Effector memory CD8-positive, alpha-beta T cell (primary cell): ENCODE measurements at places on chromosomes 6 and 20.

DNA sequence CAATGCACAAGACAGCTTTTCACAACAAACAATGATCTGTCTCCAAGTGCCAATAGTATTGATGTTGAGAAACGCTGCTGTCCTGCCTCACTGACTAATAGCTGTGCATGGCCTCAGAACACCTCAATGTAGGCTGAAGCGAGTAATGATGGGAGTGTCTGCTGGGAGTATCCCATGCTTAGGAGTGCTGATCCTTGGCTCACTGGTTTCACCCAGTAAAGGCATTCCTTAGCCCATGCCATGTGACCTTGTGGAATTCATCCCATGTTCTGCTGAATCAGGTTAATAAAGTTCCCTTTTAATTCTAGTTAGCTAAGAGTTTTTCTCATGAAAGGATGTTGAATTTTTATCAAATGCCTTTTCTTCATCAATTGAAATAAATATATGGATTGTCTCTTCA, 3.8 kb upstream of the WFDC12 start:
- H3K36me3 ChIP-seq: no peaks in the 10 kb centered on the region
- H3K27ac ChIP-seq: no peak overlapping the region
- peaks cover 60% of the 10 kb centered on the region for H3K27me3 ChIP-seq
- no peak overlapping the region for H3K4me3 ChIP-seq
- no peak for DNase-seq
- H3K4me1 ChIP-seq: no peaks in the 10 kb centered on the region

GRCh38 chr20:9235518-9235917, 166.6 kb downstream of the PLCB4 start:
- H3K36me3 ChIP-seq: no peaks in the 10 kb centered on the region
- DNase-seq: no peak
- H3K27ac ChIP-seq: no peak overlapping the region
- no peaks in the 10 kb centered on the region for H3K4me1 ChIP-seq
- no peak overlapping the region for H3K4me3 ChIP-seq

DNA sequence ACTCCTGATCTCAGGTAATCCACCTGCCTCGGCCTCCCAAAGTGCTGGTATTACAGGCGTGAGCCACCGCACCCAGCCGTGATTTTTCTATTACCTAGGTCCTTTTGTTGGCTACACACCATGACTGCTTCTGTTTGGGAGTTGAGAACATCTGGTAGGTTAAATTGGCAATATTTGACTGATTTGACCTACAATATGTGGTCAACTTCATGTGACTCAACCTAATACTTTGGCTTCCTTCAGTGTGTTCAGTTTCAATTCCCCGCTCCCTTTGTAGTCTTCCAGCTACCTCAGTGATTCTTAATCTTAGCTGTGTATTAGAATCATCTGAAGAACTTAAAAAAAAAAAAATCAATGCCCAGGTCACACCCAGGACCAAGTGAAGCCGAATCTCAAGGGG, 47.4 kb downstream of the MYB start:
- H3K4me1 ChIP-seq: peaks cover 3% of the 10 kb centered on the region
- no peaks in the 10 kb centered on the region for H3K36me3 ChIP-seq
- no peak for DNase-seq
- H3K27me3 ChIP-seq: no peaks in the 10 kb centered on the region
- H3K27ac ChIP-seq: no peak overlapping the region

DNA sequence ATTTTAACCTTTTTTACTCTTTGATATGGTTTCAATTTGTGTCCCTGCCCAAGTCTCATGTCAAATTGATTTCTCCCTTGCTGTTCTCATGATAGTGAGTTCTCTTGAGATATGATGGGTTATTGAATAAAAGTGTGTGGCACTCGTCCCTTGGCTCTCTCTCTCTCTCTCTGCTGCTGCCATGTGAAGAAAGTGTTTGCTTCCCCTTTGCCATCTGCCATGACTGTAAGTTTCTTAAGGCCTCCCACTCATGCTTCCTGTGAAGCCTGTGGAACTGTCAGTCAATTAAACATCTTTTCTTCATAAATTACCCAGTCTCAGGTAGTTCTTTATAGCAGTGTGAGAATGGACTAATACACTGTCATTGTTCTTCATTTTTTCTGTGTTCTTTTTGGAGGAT, 48.5 kb downstream of the LIN28B start:
- peaks cover 14% of the 10 kb centered on the region for H3K27me3 ChIP-seq
- no peak overlapping the region for H3K27ac ChIP-seq
- no peak for DNase-seq

DNA sequence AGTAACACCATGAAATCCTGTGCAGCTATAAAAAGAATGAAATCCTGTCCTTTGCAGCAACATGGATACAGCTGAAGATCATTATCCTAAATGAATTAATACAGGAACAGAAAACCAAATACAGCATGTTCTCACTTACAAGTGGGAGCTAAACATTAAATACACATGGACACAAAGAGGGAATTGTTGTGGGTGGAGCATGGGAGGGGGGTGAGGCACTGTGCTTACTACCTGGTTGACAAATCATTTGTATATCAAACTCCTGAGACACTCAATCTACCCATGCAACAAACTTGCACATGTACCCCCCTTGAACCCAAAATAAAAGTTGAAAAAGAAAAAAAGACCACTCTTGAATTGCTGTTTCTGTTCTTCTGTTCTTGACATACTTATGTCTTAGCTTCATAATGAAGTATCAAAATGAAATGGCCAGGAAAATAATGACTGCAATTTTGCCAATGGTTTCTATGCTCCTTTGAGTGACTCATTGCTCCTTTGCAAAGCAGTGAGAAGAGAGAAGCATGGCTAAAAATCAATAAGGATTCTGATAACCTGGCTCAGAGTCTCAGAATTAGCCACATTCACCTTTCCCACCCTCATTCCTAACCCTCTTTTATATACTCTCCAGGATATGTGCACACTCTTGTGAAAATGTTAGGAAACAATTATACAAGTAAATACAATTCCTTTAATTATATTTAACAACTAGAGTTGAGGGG, 71.0 kb downstream of the CYP39A1 start:
- no peak overlapping the region for H3K4me3 ChIP-seq
- no peaks in the 10 kb centered on the region for H3K4me1 ChIP-seq
- H3K36me3 ChIP-seq: no peaks in the 10 kb centered on the region
- no peak overlapping the region for H3K27ac ChIP-seq
- no peak for DNase-seq

- H3K4me3 ChIP-seq: no peak overlapping the region
- peaks cover 5% of the 10 kb centered on the region for H3K36me3 ChIP-seq
- H3K27ac ChIP-seq: no peak overlapping the region
- no peaks in the 10 kb centered on the region for H3K4me1 ChIP-seq
Observed at GRCh38 chr6:63887002-63887751, 251.6 kb downstream of the PHF3 start.

DNA sequence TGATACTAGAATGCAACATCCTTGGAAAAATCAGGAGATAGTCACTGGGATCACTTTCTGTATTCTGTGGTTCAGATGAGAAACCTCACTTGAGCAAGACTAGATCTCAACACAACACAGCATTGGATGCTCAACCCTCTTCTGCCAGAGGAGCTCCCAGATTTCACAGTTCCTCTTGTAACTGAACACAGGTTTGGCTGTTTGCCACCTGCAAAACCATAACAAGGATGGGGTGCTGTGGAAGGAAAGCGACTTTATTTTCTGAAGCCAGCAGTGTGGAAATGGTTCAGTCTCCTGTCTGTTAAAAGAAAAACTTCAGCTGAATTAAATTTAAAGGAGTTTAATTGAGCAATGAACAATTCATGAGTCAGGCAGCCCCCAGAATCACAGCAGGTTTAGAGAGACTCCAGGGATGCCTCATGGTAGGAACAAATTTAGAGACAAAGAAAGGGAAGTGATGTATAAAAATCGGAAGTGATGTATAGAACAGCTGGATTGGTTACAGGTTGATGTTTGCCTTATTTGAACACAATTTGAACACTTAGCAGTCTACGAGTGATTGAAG, 149.9 kb upstream of the UST start:
- H3K27ac ChIP-seq: no peak overlapping the region
- DNase-seq: no peak
- no peaks in the 10 kb centered on the region for H3K36me3 ChIP-seq
- H3K4me3 ChIP-seq: no peak overlapping the region
- H3K4me1 ChIP-seq: no peaks in the 10 kb centered on the region
- peaks cover 42% of the 10 kb centered on the region for H3K27me3 ChIP-seq
